ENCODE measurements at places on chromosomes 1 and 21. TPM values are rescaled to one million over a fixed set of nuclear protein-coding genes. Genes with fewer than 3 reads are reported as not detected.
A peak's percentile ranks its signal among the peaks of the same experiment; 100 is the strongest.

- no peak for DNase-seq
Measured at GRCh38 chr1:112923234-112923958, 32.6 kb downstream of the SLC16A1 start.

- DNase-seq = no peak
Measured at GRCh38 chr1:227736814-227737432, 1.7 kb downstream of the SNAP47 start.

DNA sequence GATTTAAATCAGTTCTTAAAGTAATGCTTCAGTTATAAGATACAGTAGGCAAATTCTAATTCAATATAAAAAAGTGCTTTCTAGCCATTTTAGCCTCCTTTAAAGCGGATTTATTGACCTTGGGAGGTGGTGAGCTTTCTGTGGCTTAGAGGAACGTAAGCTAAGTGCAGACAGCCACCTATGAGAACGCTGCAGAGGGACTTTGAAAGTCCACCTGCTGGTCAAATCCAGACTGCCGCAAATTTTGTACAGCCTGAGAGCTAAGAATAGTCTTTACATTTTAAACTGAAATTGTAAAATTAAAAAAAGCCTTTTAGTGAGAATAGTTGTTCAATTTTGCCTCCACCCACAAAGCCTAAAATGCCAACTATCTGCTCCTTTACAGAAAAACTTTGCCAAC lies 67.0 kb upstream of the SSX2IP start:
- DNase-seq = no peak

Gene UBASH3A
- total RNA-seq = 41.1 TPM

DNA sequence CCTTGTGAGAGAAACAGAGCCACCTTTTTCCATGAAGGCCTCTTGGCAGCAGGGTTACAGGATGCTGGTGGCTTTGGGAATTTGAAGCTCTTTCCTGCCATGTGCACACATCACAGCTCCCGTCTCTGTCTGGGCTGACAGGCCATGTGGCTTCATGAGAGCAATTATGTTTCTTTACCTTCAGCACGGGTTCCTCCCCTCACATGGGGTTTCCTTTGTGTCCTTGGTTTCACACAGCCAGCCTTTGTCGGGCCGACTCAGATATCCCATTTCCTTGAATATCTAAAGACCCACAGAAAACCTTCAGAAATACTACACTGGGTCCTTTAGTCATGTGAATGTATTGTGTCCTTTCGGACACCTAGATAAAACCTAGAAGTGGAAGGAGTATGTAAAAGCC lies 7.1 kb downstream of the CLIC6 start:
- DNase-seq = no peak

DNA sequence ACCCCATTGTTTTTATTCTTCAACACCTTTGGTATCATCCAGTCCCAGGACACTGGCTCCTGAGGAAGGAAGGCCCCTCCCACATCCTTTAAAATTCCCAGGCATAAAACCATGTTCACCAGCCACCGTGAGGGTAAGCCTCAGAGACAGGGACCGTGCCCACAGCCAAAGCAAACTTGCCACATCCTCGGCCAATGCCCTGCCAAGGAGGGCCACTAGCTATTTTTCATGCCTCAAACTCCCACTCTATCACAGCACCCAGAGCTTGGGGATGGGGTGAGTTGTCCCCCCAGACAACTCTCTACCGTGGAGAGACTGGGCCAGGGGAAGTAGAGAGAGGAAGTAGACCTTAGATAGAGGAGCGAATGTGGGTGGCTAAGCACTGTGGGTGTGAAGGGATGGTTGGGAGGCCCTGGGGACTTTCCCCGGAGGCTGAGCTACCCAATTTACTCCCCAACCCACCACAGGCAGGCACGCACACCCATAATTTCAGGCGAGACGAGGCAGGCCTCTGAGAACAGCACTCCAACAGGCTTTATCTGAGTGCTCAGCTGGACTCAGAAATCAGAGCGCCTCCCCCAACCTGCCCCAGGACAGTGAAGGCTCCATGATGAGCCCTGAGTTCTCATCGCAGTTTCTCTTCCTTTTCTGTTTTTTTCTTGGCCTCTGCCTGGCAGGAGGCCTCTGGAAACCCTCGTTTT lies 15.9 kb upstream of the BTG2 start:
- peak; percentile 92 for DNase-seq

DNA sequence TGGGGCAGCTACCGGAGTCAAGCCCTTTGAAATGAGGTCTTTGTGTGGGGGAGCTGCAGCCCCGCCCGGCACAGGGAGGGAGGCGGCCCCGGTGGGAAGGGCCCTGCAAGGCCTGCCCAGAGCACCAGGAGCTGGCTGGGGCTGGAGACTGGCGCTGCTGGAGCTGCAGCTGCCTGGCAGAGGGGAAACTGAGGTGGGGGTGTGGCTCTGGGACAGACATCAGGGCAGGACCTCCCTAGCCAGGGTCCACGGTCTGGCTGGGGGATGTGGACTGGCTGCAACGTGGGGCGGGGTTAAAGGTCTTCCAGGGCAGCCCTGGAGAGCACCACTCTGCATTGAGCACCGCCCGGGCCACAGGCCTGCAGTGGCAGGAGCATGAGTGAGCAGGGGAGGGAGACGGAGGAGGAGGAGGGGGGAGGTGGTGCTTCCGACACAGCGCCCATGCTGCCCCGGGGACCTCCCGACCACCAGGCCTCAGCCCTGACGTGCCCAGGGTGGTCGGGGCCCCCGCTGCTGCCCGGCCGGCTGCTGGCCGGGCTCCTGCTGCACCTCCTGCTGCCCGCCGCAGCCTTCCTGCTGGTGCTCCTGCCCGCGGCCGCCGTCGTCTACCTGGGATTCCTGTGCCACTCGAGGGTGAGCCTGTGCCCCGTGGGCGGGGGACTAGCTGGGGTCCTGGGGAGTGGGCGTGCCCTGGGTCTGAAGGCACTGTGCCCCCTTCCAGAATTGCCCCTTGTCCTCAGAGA lies 4.8 kb upstream of the ANKRD65 start:
- no peak for DNase-seq

- DNase-seq = no peak
Measured at GRCh38 chr1:95061445-95062006, 11.2 kb downstream of the ALG14 start.

Gene SERPINC1
- total RNA-seq = not detected

Gene SMIM1
- total RNA-seq = 1.5 TPM

Gene CYP4B1
- not detected for total RNA-seq

Gene PLXNA2
- not detected for total RNA-seq

GRCh38 chr1:212315907-212316306 lies 30.7 kb downstream of the PPP2R5A start:
- DNase-seq = no peak

- no peak for DNase-seq
Measured at GRCh38 chr1:77678660-77679610, 3.5 kb downstream of the ZZZ3 start.

GRCh38 chr21:26684889-26685288 lies 111.8 kb upstream of the CYYR1 start:
- DNase-seq = no peak

Gene MLLT11
- total RNA-seq = 5.0 TPM

DNA sequence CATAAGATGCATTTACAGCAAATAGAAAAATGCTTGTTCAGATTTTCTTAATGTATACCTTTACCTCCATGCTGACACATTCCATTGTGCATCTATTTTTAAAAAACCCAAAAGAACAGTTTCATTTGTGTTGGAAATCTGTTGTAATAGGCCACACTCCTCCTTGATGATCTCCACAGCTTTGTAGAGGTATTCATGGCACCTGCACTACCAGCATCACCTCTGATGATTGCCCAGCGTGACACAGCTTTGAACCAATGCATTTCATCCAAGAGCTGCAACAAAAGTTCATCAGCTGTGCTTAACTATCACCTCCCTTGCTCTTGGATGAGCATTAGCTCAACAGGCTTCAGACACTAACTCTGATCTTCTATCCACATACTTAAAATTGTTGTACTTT lies 8.2 kb downstream of the DYNLT5 start:
- DNase-seq = no peak

DNA sequence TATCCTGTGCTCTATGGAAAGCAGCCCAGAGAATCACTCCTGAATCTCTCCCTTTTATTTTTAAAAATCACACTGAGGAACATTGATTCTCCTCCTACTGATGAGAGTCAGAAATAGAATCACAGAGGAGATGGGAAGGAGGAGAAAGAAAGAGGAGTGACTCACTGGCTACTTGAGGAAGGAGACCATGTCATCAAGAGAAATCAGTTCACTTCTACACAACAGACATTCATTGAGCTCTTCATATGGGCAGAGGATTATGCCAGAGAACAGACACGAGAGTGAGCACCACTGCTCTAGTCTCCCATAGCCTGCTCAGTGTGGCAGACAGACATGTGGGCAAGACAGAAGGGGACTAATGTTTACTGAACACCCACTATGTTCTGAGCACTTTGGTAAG lies 44.2 kb downstream of the RAB3B start:
- DNase-seq = no peak

- no peak for DNase-seq
Measured at GRCh38 chr1:233843525-233844204, 60.8 kb upstream of the SLC35F3 start.

DNA sequence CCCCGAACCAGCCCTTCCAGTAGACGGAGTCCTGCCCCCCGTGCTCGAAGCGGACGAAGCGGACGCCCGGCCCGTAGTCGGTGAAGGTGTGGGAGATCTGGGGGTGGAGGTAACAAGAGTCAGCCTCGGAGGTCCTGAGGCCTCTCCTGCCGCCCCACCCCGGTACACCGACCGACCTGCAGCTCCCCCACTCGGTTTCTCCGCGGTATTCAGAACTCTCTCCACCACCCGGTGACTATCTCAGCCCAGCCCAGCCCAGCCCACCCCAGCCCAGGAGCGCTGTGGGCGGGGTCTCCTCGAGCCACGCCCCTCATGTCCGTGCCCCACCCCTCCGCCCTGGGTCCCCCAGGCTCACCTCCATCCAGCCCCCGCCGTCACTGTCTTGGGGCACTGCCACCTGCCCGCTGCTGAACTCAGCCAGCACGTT lies 5.5 kb downstream of the FBXO2 start:
- peak; percentile 47 for DNase-seq

GRCh38 chr1:72177711-72178110 lies 104.6 kb downstream of the NEGR1 start:
- DNase-seq = no peak

Gene LRRC53
- not detected for total RNA-seq

Gene ESRRG
- not detected for total RNA-seq

DNA sequence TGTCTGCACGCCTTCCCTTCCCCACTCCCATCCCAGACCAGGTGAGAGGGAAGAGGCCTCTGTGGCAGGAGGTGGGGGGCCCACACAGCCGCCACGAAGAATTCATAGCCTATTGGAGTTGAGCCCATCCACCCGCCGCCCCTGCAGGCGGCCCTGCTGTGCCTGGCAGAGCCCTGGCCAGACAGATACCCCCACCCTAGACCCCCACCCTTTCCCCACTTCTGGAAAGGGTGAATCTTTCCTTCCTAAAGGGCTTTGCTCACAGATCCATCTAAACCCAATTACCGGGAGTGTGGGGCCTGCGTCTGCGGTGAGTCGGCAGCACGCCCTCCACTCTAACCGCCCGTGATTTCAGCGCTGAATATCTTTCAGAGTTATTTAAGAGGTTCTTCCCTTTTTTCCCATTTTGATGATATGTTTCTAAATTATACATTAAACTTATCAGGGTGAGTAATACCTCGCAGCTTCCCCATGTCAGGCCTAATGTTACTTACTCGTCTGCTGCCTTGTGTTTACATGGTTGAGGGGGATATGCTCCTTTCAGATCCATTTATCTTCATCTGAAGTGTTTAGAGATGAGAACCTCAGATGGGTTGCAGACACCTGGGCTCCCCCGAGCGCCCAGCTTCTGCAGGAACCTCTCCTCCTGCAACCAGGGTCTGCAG lies 183.9 kb upstream of the VAMP3 start:
- DNase-seq = no peak

GRCh38 chr21:39911286-39912199 lies 44.3 kb downstream of the PCP4 start:
- DNase-seq = no peak

- peak; percentile 44 for DNase-seq
Measured at GRCh38 chr1:2152954-2153353, 41.6 kb downstream of the FAAP20 start.

Gene ACTN2
- total RNA-seq = 0.38 TPM

DNA sequence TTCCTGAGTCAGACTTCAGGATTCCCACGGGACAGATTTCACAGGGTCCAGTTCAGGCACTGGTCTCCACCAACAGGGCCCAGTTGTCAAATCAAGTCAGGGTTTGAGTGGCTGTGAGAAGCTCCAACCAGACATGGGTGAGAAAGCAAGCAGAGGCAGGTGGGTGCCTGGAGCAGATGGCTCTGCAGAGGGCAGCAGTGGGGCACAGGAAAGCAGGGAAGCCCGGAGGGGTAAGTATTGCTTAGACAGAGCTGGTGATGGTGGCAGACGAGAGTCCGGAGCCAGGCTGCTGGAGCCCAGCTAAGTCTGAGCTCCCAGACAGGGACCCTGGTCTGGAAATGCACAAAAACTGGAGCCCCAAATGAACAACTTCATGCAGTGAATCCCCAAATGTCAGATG lies 40.4 kb downstream of the RIMS3 start:
- peak; percentile 36 for DNase-seq

DNA sequence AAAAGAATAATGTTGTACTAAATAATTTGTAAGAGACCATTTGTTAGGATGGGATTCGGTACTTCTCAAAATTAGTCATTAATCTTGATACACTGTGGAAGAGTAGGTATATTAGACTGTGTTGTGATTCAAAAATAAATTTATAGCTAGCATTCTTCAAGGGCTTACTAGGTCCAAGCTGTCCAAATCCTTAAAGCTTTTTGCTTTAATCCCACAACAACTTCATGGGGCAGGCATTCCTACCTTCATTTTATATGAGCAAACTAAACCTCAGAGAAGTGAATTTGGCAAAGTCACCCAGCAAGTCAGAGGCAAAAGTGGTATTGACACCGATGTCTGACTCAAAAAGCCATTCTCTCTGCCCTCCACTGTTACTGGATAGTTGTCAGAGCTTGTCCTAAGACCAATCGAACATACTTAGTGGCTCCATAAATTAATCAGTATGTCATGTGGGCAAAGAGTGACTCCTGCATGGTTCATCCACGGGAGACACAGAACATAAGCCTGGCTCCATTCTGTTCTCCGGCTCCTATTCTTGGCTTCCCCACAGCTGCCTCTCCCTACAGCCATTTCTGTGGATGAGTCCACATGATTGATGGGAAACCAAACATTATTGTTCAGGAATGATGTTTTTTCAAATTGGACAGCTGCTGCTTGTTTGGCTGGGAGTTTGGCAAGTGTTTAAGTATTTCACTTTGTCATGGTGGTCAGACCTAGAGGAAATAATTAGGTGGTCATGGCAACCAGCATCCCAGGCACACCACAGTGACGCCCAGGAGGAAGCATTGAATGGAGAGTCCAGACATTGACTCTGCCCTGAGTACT lies 133.4 kb upstream of the FGGY start:
- no peak for DNase-seq

- DNase-seq = no peak
Measured at GRCh38 chr1:201169203-201169602, 14.9 kb upstream of the TMEM9 start.

Gene THBS3
- 7.4 TPM for total RNA-seq
